ENCODE measurements at places on chromosomes 5 and 9. TPM values are rescaled to one million over a fixed set of nuclear protein-coding genes. Genes with fewer than 3 reads are reported as not detected.

Gene DCAF12
- total RNA-seq: 38.3 TPM

Gene GABRP
- not detected for total RNA-seq

Gene PELO
- total RNA-seq: 12.4 TPM

- H3K36me3 ChIP-seq: no peaks in the 10 kb centered on the region
- no peak for DNase-seq
- H3K27me3 ChIP-seq: no peaks in the 10 kb centered on the region
- H3K4me3 ChIP-seq: no peak overlapping the region
- no peak overlapping the region for H3K27ac ChIP-seq
- no peaks in the 10 kb centered on the region for H3K4me1 ChIP-seq
Observed at GRCh38 chr9:2228132-2228531, 213.0 kb downstream of the SMARCA2 start.

DNA sequence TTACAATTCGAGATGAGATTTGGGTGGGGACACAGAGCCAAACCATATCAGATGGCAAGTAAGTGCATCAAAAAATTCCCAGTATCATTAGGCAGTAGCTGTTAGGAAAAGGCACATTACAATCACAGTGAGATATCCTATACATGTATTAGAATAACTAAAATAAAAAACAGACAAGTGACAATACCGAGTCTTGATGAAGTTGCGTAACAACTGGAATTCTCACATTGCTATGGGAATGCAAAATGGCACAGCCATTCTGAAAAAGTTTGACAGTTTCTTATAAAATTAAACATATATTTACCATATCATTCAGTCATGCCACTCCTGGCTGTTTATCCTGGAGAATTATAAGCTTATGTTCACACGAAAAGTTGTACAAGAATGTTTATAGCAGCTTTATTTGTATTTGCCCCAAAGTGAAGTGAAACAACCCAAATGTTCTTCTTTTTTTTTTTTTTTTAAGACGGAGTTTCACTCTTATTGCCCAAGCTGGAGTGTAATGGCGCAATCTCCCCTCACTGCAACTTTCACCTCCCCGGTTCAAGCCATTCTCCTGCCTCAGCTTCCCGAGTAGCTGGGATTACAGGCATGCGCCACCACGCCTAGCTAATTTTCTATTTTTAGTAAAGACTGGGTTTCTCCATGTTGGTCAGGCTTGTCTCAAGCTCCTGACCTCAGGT is 93.1 kb upstream of the TLE1 start:
- H3K4me3 ChIP-seq: no peak overlapping the region
- H3K27ac ChIP-seq: no peak overlapping the region
- no peaks in the 10 kb centered on the region for H3K36me3 ChIP-seq
- DNase-seq: no peak

GRCh38 chr5:165076686-165077085 is 1571.3 kb downstream of the MAT2B start:
- H3K36me3 ChIP-seq: no peaks in the 10 kb centered on the region
- H3K4me3 ChIP-seq: no peak overlapping the region
- H3K27ac ChIP-seq: no peak overlapping the region

All from Panc1 (cell line).